ENCODE measurements at places on chromosomes 7 and 10.

- DNase-seq, result no peak
Measured at GRCh38 chr7:149245744-149246143, 6.3 kb downstream of the ZNF212 start.

DNA sequence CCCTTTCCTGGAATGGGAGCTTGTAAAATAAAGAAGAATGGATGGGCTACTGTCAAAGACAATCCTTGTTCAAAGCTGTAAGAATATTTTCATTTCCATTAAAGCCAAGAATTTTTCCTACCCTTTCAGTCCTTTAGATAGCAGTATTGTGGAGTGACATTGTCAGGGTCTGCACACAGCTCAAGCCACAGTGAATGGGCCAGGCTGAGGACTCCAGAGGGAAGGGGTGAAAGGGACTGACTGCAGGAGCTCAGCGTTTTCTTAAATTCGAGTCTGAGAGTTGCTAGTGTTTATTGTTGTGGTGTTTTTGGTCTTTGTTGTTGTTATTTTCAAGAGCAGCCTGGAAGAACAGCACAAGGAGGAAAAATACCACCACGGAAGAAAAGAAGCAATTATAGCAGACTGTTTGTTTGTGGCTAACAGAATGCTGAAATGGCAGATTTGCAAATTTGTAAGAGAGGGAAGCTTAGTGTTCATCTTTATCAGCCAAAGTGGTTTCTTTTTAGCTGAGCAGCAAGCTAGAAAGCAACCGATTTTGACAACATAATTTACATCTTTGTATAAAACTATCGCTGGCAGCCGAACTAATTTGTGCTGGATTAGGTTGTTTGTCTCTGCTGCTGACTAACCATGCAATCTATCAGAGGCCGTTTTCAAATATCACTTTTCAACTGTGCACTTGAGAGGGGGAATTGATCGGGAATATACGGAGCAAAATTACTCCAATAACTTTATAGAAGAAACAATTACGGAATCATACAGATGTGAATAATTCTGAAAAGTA, 192.1 kb downstream of the LRMDA start:
- no peak for DNase-seq

DNA sequence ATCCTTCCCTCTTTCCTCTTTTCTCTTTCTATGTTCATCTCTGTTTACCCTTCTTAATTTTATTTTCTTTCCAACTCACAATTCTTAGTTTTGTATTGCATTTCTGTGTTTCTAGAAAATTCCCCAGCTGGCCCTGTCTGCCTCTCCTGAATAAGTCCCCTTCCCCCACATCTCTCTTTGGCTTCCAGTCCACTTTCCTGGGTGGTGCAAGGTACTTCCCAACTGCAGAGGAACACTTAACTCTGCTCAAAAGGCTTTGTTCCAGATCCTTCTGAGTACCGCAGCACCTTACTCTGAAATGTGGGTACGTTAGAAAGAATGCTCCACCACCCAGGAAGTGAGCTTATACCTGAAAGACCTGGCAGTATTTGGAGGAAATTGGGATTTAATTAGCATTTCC, 227.0 kb downstream of the TMEM178B start:
- DNase-seq, result no peak

DNA sequence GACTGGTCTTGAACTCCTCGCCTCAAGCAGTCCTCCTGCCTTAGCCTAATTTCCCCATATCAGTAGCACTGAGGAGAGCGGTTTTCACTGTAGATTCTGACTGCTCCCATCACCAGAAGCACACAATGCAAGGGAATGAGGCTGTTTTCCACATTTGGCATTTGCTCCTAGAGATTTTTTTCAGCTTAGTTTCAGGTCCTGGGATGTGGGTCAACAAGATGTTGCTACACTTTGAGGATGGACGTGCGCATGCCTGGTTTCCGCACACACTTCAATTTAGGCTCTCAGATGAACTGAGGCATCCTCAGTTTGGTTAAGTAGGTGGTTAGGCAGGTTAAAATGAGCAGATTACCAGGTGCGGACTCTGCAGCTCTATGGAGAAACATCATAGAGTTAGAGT, 287.1 kb upstream of the LYZL1 start:
- no peak for DNase-seq

DNA sequence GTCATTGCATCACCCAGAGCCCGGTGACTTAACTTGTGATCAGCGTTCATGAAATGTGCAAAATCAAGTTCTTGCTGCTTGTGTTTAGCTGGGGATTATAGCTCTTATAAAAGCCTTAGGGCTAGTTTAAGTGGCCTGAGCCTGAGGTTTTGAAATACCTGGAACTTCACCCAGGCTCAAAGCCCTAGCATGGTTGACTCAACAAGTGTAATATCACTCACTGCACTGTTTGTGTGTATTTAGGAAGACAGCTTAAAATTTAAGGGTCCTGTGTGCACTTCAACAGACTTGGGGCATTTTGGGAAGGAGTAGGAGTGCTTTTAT, 489.5 kb downstream of the GATA3 start:
- DNase-seq, result no peak

DNA sequence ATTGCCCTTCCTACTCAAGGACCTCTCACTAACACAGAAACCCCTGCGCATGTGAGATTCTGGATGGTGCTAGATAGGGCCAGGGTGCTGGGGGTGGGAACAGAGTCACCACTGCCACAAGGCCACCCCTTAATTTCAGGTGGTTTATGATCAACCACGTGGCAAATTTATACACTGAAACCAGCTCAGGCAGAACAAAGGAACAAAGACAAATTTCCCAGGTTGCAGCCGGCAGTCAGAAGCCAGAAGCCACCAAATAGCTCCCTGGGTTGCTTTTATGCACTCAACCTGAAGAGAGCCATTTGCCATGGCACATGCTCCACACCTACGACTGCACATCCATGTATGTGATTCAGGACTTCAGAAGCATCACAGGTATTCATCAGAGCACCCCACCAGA, 2.5 kb downstream of the VOPP1 start:
- DNase-seq, result no peak

- DNase-seq, result no peak
Measured at GRCh38 chr7:8232999-8233847, 28.7 kb downstream of the ICA1 start.

GRCh38 chr7:77348371-77348813, 67.8 kb downstream of the GSAP start:
- DNase-seq, result no peak

GRCh38 chr7:90225601-90226000, 14.1 kb downstream of the STEAP2 start:
- DNase-seq, result no peak

GRCh38 chr10:92591550-92592022, 1.3 kb upstream of the KIF11 start:
- peak; percentile 82 for DNase-seq

- no peak for DNase-seq
Measured at GRCh38 chr10:60315311-60315710, 74.4 kb downstream of the ANK3 start.

DNA sequence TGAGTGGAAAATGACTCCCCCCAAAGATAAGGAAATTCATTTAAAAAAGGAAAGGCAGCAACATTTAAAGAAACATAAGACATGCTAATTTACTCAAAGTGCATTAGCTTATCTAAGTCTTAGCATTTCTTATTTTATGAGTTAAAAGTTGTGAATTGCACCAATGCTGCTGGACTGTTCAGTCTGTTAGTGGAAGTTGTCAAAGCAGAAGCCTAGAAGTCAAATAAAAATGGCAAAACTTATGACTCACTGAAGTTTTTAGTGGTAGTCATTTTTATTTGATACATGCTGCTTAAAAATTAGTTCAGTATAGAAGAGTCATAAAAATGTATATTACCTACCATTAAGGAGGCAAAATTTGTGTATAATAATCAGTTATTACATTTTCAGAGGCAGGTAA, 90.8 kb upstream of the FGL2 start:
- DNase-seq, result no peak

DNA sequence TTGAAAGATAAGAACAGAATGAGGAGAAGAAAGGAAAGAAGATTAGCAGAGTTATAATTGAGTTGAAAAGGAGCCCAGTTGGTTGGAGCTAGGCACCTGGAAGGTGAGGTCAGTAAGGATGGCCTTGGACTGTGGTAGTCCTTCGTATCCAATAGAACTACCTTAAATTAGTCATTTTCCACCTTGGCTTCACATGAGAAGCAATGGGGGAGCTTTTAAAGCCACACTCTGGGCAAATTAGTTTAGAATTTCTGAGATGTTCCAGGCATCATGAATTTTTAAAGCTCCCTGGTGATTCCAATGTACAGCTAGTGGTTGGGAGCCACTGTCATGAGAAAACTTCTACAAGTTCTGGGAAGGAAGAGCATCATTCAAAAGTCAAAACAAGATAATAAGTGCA, 27.3 kb upstream of the CYP3A5 start:
- DNase-seq, result peak; percentile 18

GRCh38 chr7:30785786-30786185, 14.6 kb downstream of the MINDY4 start:
- DNase-seq, result no peak

GRCh38 chr7:93185303-93186027, 37.3 kb upstream of the SAMD9L start:
- no peak for DNase-seq

DNA sequence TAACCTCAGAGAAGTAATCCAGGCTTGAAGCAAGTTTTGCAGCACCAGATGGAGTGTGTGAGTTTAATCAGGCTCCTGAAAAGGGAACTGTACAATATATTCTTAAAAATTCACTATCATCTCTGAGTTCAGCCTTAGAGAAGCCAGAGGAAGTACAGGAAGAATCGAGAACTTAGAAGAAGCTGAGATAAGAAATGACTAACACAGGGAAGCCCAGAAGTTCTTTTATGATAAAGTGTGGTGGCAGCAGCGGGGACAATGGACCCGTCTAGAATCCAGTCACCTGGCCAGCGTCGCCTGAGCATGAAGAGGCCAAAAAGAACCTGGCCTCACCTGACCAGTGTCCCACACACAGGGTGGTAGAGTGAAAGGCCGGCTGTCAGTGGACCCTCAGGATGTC, 161.0 kb downstream of the USP6NL start:
- no peak for DNase-seq

DNA sequence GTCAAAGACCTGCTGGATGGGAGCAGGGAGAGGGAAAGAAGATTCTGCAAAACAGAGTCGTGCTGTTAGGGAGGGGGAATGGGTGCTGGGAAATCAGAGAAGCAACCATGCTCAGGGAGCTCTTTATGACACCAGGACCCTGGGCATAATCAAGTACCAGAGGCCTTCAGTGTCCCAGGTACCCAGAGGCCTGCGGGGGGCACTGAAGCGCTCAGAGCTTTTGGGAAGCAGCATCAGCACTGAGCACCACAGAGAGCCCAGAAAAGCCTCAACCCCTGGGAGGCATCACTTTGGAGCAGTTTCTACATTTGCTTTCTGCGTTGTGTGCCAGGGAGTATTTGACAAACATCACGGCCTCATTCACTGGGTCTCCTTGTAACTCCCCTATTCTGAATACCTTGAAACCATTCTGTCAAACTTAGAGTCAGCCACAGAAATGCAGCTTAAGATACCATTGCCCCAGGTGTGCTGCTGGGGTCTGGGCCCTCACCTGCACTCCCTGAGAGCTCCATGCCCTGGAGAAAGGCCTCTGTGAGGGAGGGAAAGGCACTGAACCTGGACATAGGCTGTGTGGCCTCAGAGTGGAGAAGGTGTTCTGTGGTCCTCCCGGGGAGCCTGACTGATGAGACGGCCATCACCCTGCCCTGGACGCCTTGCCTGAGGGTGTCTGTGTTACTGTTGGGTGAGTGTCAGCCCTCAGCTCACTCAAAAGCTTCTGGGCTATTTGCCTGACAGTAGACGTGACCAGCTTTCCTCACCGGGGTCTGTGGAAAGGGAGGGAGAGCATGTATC, 37.1 kb downstream of the CXCL12 start:
- DNase-seq, result no peak

GRCh38 chr10:95535526-95535925, 25.6 kb downstream of the SORBS1 start:
- no peak for DNase-seq

DNA sequence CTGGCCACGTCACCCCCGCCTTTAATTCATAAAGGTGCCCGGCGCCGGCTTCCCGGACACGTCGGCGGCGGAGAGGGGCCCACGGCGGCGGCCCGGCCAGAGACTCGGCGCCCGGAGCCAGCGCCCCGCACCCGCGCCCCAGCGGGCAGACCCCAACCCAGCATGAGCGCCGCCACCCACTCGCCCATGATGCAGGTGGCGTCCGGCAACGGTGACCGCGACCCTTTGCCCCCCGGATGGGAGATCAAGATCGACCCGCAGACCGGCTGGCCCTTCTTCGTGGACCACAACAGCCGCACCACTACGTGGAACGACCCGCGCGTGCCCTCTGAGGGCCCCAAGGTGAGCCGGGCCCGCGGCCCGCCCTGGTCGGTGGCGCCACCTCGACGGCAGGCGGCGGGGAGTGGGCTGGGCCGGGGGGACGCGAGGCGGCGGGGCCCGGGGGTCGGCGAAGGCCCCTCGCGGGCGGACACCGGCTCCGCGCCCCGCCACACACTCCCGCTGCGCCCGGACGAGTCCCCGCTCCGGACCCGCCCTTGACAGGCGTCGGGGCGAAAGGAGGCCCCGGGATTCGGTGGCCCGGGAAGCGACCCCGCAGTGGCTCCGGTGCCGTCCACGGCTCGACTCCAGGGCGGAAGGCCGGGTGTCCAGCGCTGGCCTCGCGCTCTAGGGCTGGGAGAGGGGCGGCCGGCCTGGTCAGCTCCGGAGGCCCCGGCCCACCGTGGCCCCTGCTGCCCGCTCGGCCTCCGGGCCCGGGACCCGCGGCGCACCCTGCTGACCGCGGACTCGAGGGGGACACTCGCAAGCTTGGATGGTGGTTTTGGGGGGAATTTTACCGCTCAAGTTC, 557 bp downstream of the BAG3 start:
- no peak for DNase-seq

GRCh38 chr7:85081392-85081791, 105.5 kb downstream of the SEMA3D start:
- DNase-seq, result no peak

DNA sequence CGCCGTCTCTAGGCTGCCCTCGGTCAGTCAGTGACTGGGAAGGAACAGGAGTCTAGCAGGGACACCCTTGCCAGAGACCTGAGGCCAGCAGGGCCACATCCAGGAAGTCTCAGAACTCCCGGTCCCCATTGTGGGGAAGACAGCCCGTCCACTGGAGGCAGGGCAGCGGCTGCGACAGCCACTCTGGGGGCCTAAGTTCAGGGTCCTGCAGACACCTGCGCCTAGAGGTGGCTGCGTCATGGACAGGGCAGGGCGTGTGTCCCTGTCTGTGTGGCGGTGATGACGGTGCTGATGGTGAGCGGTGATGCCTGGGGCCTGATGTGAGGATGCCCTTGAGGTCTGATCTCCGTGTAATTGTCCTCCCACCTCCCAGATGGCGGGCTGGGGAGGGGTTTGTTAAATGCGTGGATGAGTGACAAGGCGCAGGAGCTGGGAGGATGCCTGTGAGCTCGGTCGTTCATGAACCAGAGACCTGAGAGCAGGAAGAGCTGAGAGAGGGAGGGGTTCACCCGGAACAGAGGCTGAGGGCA, 537.9 kb upstream of the FOXK1 start:
- no peak for DNase-seq

Measured in SW 1271 (cell line).